ENCODE measurements at places on chromosomes 5 and 9. TPM values are rescaled to one million over a fixed set of nuclear protein-coding genes. Genes with fewer than 3 reads are reported as not detected.

ANKRD18B gene
- total RNA-seq, result 0.14 TPM

PFN3 gene
- not detected for total RNA-seq

IGIP gene
- total RNA-seq, result 1.2 TPM

DNA sequence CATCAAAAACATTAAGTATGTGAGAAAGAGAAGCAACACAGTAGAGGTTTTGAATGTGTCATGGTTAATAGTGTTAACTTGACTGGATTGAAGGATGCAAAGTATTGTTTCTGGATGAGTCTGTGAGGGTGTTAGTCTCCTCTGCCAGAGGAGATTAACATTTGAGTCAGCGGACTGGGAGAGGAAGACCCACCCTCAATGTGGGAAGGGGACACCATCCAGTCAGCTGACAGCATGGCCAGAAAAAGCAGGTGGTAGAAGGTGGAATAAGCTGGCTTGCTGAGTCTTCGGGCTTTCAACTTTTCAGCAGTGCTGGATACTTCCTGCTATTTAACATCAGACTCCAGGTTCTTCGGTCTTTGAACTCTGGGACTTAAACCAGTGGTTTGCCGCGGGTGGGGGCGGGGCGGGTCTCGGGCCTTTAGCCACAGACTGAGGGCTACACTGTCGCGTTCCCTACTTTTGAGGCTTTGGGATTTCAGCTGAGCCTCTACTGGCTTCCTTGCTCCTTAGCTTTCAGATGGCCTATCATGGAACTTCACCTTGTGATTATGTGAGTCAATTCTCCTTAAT lies 309.9 kb upstream of the ST8SIA4 start:
- H3K4me3 ChIP-seq, result no peak overlapping the region
- DNase-seq, result no peak
- H3K27me3 ChIP-seq, result no peaks in the 10 kb centered on the region
- H3K36me3 ChIP-seq, result no peaks in the 10 kb centered on the region

DNA sequence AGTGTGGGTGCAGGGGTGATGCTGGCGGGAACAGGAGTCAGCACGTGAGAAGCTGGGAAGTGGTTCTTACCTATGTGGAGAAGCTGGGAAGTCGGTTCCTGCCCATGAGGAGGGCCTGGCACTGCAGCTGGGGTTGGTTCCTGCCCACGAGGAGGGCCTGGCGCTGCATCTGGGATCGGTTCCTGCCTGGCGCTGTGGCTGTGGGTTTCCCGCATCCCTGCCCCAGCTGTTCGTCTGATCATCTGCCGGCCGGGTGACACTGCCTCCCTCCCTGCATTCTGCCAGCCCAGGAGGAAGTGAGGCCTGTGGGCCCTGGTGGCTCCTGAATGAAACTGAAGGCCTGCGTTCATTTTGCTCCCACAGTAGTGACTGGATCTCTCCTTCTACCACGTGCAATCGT lies 5.1 kb downstream of the OBP2A start:
- no peak overlapping the region for H3K4me3 ChIP-seq
- DNase-seq, result no peak
- no peaks in the 10 kb centered on the region for H3K27me3 ChIP-seq
- no peaks in the 10 kb centered on the region for H3K4me1 ChIP-seq
- no peak overlapping the region for H3K27ac ChIP-seq

DNA sequence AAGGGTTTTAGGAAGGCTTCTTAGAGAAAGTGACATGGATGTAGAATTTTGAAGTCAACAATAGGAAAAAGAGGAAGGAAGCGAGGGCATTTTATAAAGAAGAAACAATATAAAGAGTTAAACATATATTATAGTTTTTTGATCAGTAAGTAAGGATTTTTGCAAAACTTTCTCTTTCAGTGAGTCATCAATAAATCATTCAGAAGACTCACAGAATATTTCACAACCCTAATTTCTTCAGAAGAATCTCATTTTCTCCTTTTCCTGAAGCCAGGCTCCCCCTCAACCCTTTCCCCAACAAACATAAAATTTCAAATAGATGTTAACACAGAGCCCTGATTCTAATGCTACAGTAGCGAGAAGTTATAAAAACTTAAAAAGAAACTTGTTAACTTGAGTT lies 4.3 kb upstream of the COX7C start:
- H3K4me1 ChIP-seq, result peaks cover 4% of the 10 kb centered on the region
- H3K36me3 ChIP-seq, result peaks cover 11% of the 10 kb centered on the region
- DNase-seq, result no peak
- H3K4me3 ChIP-seq, result no peak overlapping the region
- no peak overlapping the region for H3K27ac ChIP-seq

All from activated naive CD8-positive, alpha-beta T cell treated with anti-CD3 and anti-CD28 coated beads for 36 hours (primary cell).